ENCODE measurements at places on chromosomes 6 and 20.

GRCh38 chr6:71507183-71507582 lies 218.6 kb downstream of the OGFRL1 start:
- H3K27ac ChIP-seq, result no peak overlapping the region
- H3K4me3 ChIP-seq, result no peak overlapping the region
- DNase-seq, result no peak
- no peaks in the 10 kb centered on the region for H3K4me1 ChIP-seq
- H3K27me3 ChIP-seq, result no peaks in the 10 kb centered on the region

- no peak for DNase-seq
- no peak overlapping the region for H3K4me3 ChIP-seq
- no peaks in the 10 kb centered on the region for H3K36me3 ChIP-seq
- H3K4me1 ChIP-seq, result no peaks in the 10 kb centered on the region
- H3K27me3 ChIP-seq, result no peaks in the 10 kb centered on the region
Observed at GRCh38 chr6:93789532-93789931, 370.2 kb upstream of the EPHA7 start.

DNA sequence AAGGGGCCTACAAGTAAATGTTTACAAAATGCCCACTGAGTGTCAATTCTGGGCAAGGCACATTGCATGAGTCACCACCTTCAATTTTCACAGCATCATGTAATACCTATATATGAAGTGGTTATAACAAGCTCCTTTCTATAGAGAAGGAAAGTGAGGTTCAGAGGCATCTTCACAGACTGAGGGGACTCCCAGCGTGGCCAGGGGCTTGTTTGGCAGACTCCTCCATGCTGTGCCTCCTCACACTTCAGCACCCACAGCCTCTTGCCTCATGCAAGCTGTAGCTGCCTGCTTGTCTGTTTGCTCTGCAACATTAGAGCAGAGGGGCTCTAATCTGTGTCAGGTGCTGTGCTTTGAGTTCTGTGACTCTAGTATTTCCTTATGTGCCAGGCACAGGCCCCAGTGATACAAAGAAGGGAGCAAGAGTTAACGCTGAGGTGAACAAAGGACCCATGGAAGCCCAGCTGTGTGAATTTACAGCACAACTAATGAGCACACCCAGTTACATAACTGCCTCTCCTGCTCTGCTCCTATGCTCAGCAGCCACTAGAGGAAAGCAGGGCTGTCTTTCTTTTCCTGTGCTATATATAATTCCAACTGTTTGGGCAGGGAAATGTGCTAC lies 72.3 kb downstream of the ZHX3 start:
- H3K27ac ChIP-seq, result peak overlapping the region; percentile 92
- no peaks in the 10 kb centered on the region for H3K27me3 ChIP-seq
- no peak for DNase-seq
- peaks cover 56% of the 10 kb centered on the region for H3K4me1 ChIP-seq
- H3K4me3 ChIP-seq, result no peak overlapping the region
- H3K36me3 ChIP-seq, result no peaks in the 10 kb centered on the region

DNA sequence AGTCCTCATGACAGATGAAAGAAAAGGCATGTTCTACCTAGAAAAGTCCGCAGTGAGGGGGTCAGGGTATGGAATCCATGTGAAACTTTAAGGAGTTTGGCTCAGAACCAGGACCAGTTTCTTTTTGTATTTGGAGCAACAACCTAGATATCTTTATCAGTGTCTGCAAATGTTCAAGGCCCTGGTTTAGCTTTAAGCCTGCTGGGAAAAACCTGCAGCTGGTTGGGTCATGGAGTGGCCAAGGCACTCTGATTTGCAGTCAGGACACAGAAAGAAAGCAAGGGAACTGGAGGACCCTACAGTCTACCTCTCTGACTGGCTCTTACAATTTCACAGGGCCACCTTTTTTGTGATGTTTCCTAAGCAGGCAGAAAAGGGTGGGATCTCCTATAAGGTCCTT lies 33.7 kb downstream of the GSTA2 start:
- H3K27ac ChIP-seq, result no peak overlapping the region
- DNase-seq, result no peak
- H3K27me3 ChIP-seq, result no peaks in the 10 kb centered on the region
- H3K4me3 ChIP-seq, result no peak overlapping the region
- H3K36me3 ChIP-seq, result no peaks in the 10 kb centered on the region
- H3K4me1 ChIP-seq, result peaks cover 4% of the 10 kb centered on the region

- no peak overlapping the region for H3K4me3 ChIP-seq
- peaks cover 8% of the 10 kb centered on the region for H3K4me1 ChIP-seq
- no peak overlapping the region for H3K27ac ChIP-seq
Observed at GRCh38 chr6:166671434-166672081, 44.5 kb upstream of the RPS6KA2 start.

GRCh38 chr6:44699082-44699481 lies 311.6 kb downstream of the CDC5L start:
- DNase-seq, result no peak
- H3K4me1 ChIP-seq, result no peaks in the 10 kb centered on the region

GRCh38 chr6:105488516-105489215 lies 85.8 kb upstream of the PREP start:
- H3K27ac ChIP-seq, result no peak overlapping the region
- peaks cover 25% of the 10 kb centered on the region for H3K4me1 ChIP-seq
- H3K27me3 ChIP-seq, result no peaks in the 10 kb centered on the region
- no peaks in the 10 kb centered on the region for H3K36me3 ChIP-seq

DNA sequence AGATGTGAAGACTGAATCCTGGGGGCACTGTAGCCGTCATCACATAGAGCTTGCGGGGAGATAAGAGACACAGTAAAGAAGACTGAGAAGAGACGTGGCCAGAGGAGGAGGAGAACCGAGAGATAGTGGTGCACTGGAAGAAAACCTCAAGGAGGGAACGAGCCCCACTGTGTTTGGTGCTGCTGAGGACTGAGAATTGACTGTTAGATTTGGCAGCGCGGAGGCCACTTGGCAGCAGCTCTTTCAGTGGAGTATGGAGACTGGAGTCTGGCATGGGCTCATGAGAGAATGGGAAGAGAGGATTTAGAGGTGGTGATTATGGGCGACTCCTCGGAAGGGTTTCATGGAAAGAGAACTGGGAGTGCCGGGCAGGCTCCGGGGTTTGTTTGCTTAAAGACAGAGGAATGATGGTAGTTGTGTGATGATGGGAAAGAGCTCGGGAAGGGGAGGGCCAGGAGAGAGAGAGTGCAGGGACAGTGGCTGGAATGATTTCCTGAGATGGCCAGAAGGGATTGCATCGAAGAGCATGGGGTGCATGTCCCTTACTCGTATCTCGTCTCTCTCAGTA lies 18.0 kb downstream of the CDYL start:
- H3K27me3 ChIP-seq, result no peaks in the 10 kb centered on the region
- H3K27ac ChIP-seq, result no peak overlapping the region
- no peak overlapping the region for H3K4me3 ChIP-seq
- no peaks in the 10 kb centered on the region for H3K36me3 ChIP-seq
- peaks cover 14% of the 10 kb centered on the region for H3K4me1 ChIP-seq
- no peak for DNase-seq

GRCh38 chr6:155646443-155646842 lies 190.8 kb upstream of the NOX3 start:
- H3K27ac ChIP-seq, result peak overlapping the region; percentile 28
- no peaks in the 10 kb centered on the region for H3K27me3 ChIP-seq
- peaks cover 19% of the 10 kb centered on the region for H3K4me1 ChIP-seq
- no peak for DNase-seq
- H3K36me3 ChIP-seq, result no peaks in the 10 kb centered on the region

DNA sequence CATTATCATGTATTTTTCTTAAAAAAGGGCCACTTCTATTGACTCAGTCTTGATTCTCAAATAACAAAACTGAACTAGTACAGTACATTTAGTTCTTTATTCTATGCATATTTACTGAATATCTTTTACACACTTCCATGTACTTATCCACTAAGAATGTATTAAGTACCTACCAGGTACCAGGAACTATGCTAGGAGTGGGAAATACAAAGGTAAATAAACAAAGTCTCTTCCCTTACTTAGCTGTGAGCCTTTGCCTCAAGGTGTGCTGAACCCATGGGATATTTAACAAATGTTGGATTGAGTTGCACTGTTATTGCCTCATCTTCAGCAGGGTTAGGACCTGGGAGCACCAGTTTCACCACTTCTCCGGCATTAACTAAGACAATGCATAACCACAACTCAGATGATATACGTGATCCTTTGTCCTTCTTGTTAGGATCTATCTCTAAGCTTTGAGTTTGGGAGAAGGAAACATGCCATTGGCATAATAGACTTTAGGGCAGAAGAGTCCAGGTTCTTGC lies 533.9 kb downstream of the TFAP2B start:
- H3K36me3 ChIP-seq, result no peaks in the 10 kb centered on the region
- DNase-seq, result no peak
- peak overlapping the region; percentile 52 for H3K27ac ChIP-seq
- no peak overlapping the region for H3K4me3 ChIP-seq
- H3K27me3 ChIP-seq, result no peaks in the 10 kb centered on the region

GRCh38 chr6:90074161-90074850 lies 180.0 kb downstream of the GJA10 start:
- no peaks in the 10 kb centered on the region for H3K36me3 ChIP-seq
- peaks cover 8% of the 10 kb centered on the region for H3K4me1 ChIP-seq
- H3K27ac ChIP-seq, result no peak overlapping the region
- DNase-seq, result no peak
- no peaks in the 10 kb centered on the region for H3K27me3 ChIP-seq

DNA sequence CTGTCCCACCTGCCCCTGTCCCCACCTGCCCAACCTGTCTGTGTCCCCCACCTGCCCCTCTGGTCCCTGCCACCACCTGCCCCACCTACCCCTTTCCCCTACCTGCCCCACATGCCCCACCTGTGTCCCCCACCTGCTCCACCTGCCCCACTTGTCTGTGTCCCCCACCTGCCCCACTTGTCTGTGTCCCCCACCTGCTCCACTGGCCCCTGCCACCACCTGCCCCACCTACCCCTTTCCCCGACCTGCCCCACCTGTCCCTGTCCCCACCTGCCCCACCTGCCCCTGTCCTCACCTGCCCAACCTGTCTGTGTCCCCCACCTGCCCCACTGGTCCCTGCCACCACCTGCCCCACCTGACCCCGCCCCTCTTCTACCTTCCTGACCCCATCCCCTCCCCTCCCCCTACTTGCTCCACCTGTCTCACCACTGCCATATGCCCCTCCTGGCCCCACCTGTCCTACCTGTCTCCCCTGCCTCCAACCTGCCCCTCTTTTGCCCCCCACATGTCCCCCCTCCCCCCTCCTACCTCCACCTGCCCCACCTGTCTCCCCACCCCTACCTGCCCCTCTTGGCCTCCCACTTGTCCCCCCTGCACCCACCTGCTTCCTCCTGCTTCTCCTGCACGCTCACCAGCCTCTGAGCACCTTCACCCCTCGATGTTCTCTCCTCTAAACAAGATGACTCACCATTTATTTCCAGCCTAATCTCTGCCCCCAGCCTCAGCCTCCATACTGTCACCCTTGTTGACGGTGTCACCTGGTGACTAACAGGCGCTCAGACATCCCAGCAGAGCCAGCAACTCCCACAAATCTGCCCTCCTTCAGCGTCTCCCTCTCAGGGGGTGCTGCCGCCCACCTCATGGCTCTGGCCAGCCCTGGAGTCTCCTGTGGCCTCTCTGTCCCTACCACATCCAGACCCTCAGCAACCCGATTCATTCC lies 5.6 kb upstream of the MYT1 start:
- no peaks in the 10 kb centered on the region for H3K36me3 ChIP-seq
- no peaks in the 10 kb centered on the region for H3K4me1 ChIP-seq
- no peak overlapping the region for H3K4me3 ChIP-seq
- H3K27ac ChIP-seq, result no peak overlapping the region
- peaks cover 91% of the 10 kb centered on the region for H3K27me3 ChIP-seq

- no peak overlapping the region for H3K4me3 ChIP-seq
- no peak overlapping the region for H3K27ac ChIP-seq
- DNase-seq, result no peak
- no peaks in the 10 kb centered on the region for H3K36me3 ChIP-seq
Observed at GRCh38 chr20:20096421-20096820, 44.1 kb downstream of the CFAP61 start.

- no peaks in the 10 kb centered on the region for H3K36me3 ChIP-seq
- DNase-seq, result no peak
- H3K27me3 ChIP-seq, result no peaks in the 10 kb centered on the region
Observed at GRCh38 chr6:46204880-46205650, 34.3 kb upstream of the ENPP5 start.
